Ovary (tissue), 10 donors: ENCODE measurements at places on chromosomes 3 and 15. TPM values are rescaled to one million over a fixed set of nuclear protein-coding genes. Genes with fewer than 3 reads are reported as not detected.

- no peaks in the 10 kb centered on the region for H3K27me3 ChIP-seq
- H3K4me1 ChIP-seq: peaks cover 3% of the 10 kb centered on the region
- no peak overlapping the region for H3K4me3 ChIP-seq
- no peak for DNase-seq
Observed at GRCh38 chr3:197807969-197808587, 17.0 kb downstream of the LRCH3 start.

DNA sequence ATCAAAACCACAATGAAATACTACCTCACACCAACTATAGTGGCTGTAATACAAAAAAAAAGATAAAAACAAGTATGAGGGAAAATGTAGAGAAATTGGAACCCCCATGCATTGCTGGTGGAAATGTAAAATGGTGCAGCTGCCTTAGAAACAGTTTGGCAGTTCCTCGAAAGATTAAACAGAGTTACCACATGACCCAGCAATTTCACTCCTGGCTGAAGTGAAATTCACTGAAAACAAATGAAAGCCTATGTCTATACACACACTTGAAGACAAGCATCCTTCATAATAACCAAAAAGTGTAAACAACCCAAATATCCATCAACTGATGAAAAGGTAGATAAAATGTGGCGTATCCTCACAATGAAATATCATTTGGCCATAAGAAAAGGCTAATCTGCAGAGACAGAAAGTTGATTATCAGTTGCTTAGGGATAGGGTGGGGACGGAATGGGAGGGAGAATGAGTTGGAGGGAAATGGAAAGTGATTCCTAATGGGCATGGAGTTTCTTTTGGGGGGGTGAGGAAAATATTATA, 20.1 kb upstream of the RASA2 start:
- no peak overlapping the region for H3K4me3 ChIP-seq
- no peak overlapping the region for H3K27ac ChIP-seq
- no peaks in the 10 kb centered on the region for H3K36me3 ChIP-seq
- no peaks in the 10 kb centered on the region for H3K4me1 ChIP-seq
- no peak for DNase-seq

DNA sequence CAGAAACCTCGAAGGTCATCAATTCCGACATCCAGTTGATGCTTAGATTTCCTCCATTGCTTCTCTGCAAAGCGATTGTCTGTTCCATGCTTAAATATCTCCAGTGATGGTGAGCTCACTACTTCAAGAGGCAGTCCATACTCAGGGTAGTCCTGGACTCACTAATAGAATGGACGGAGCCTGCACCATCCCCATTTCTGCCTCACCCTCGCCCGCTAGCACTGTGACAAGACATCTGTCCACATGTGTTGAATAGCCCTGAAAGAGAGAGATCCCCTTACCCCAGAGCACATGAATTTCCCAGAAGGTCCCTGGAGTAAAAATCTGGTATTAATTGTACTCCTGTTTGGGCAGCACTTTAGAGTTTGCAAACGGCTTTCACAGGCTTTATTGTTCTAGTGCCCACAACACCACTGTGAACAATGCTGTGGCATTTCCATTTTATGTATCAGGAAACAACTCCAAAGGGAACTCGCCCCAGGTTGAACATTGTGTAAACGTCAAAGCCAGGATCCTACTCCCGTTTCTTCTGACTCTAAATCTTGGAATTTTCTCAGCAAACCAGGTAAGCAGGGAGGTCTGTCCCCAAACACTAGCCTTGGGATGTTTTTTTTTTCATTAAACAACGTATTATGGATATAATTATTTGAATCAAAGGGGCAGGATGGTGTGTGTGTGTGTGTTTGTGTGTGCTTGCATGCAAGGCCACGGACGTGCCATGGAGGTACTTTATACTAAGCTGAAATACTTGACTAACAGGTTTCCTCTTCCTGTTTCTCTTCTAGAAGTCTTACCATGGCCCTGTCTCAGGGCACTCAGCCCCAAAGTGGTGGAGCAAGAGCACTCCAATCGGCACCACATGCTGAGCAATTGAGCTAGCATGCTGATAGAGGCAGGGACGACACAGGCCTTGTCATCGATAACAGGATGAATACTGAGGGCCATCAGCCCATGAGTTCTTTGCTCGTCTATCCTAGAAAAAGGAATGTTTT, 198.3 kb downstream of the OPA1 start:
- no peaks in the 10 kb centered on the region for H3K27me3 ChIP-seq
- no peak overlapping the region for H3K4me3 ChIP-seq
- no peaks in the 10 kb centered on the region for H3K4me1 ChIP-seq
- H3K36me3 ChIP-seq: no peaks in the 10 kb centered on the region
- no peak for DNase-seq

DNA sequence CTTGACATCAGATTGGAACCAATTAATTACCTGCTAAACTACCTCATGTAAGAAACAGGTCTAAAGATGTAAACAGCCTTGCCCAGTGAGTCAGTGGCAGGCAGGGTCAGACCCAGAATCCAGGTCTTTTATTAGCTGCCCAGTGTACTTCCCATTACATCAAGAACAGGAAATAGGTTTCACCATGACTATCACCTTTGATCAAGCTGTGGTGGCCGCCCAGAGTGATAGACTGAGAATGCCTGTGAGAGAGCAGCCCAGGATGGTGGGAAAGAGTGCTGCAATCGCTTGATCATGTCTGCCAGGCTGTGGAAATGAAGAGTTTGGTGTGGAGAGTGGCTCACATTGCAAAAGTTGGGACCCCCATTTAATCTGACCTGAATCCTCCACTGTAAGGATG, 61.3 kb upstream of the PIAS1 start:
- H3K27ac ChIP-seq: no peak overlapping the region
- no peaks in the 10 kb centered on the region for H3K4me1 ChIP-seq
- no peaks in the 10 kb centered on the region for H3K36me3 ChIP-seq
- H3K4me3 ChIP-seq: no peak overlapping the region

GRCh38 chr15:65914386-65914785, 45.1 kb downstream of the RAB11A start:
- H3K27ac ChIP-seq: no peak overlapping the region
- no peak overlapping the region for H3K4me3 ChIP-seq
- no peaks in the 10 kb centered on the region for H3K27me3 ChIP-seq
- peaks cover 8% of the 10 kb centered on the region for H3K4me1 ChIP-seq
- no peaks in the 10 kb centered on the region for H3K36me3 ChIP-seq

DNA sequence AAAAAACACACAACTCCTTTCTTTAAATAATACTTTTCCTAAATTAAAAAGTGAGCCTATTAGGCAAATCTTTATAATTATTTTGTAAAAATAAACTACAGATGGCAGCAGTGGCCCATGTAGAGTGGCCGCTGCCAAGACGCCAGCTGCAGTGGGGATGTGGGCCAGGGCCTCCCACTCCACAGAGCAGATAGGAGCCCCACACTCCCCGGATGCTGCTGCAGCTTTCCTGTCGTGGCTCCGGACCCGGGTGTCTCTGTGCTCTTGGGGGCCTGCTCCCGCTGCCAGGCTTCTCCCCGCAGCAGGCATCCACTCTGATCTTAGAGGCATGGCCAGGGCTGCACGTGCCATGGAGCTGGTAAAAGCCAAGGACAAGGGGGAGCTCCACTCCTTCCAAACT, 67.5 kb downstream of the PROS1 start:
- no peaks in the 10 kb centered on the region for H3K4me1 ChIP-seq
- H3K27me3 ChIP-seq: no peaks in the 10 kb centered on the region
- no peaks in the 10 kb centered on the region for H3K36me3 ChIP-seq
- H3K4me3 ChIP-seq: no peak overlapping the region

DNA sequence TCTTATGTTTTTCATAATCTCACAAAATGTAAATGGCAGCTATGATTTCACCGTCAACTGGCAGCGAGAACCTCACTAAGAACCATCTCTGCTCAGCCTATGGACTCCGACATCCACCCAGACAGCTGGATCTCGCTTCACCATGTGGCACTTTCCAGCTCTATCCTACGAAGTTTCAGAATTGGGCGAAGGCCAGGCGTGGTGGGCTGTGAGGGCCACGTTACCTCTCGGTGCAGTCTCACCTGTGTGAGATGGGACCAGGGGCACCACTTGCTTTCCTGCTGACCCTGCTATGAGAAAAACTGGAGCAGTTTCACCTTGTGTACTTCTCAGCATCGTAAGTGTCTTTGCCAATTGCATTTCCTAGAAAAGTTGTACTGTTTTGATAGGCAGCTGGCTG, 32.3 kb downstream of the CHDH start:
- H3K27ac ChIP-seq: no peak overlapping the region
- H3K27me3 ChIP-seq: no peaks in the 10 kb centered on the region
- no peaks in the 10 kb centered on the region for H3K4me1 ChIP-seq
- DNase-seq: no peak

The HES1 gene
- total RNA-seq: 41.3 TPM

The ASTE1 gene
- total RNA-seq: 8.6 TPM

The OR5H2 gene
- not detected for total RNA-seq

The PRR23E gene
- not detected for total RNA-seq

DNA sequence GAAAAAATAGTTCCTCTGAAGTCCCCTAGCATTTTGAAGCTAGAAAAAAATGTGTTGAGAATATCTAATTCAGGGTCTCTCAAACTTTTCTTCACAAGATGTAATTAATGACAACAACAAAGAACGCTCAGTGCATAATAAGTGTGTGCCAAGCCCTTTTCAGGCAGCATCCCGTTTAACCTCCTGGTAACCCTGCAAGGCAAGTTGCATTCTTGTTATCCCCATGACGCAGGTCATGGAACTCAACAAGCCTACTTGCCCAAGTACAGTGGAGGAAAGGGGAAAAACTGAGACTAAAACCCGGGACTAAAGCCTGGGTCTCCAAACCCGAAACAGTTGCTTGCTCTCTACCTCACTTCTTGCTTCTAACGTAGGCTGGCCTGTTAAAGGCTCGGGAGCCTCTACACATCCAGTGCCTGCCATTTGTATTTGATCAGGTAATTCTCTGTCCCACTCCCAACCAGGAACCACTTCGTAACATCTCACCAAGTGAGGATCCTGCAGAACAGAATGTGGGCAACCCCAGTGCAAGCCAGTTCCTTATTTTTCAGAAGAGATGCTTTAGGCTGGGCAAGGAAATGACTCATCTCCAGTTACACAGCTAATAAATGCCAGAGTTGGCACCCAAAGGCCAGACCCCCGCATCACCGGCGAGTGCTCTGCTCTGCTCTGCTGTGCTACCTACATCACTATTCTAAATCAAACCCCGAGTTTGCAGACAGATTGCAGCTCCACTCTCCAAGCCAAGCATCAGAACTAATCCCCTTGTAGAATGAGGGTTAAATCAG, 28.3 kb downstream of the LMCD1 start:
- no peak overlapping the region for H3K4me3 ChIP-seq
- DNase-seq: no peak
- H3K27ac ChIP-seq: peak overlapping the region; percentile 52
- no peaks in the 10 kb centered on the region for H3K27me3 ChIP-seq

DNA sequence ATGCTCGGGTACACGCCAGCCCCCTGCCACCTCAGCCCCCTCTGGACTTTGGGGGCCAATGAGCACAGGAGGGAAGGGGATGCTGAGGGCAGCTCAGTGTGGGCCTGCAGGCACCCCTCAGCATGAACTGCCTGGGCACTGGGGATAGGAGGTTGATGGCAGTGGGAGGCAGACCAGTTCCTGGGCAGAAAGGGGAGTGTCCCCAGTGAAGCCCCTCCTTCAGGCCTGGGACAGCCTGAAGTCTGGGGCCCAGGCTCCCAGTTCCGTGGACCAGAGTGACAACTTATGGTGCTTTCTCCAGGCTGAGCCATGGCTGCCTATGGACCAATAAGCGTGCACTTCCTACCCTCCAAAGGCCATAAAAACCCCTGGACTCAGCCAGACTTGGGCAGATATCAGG, 63.3 kb upstream of the IMPG2 start:
- H3K27me3 ChIP-seq: no peaks in the 10 kb centered on the region
- DNase-seq: no peak
- H3K27ac ChIP-seq: no peak overlapping the region
- peaks cover 6% of the 10 kb centered on the region for H3K4me1 ChIP-seq
- no peaks in the 10 kb centered on the region for H3K36me3 ChIP-seq

DNA sequence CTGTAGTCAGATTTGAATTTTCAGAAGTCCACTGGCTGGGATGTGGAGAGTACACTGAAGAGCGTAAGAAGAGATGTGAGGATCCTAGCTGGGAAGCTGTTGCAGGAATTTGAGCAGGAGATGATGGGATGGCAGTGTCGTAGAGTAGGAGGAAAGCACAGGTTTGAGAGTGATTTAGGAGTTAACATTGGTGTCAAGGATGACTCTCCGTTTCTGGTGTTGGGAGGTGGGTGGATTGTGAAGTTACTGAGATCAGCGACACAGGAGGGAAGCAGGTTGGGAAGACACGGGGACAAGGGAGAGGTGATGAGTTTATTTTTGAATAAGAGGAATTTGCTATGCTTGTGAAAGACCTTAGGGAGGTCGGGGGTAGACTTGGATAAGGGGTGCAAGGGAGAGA, 434.2 kb upstream of the TPM1 start:
- H3K4me3 ChIP-seq: no peak overlapping the region
- DNase-seq: no peak
- H3K27me3 ChIP-seq: no peaks in the 10 kb centered on the region
- H3K4me1 ChIP-seq: no peaks in the 10 kb centered on the region
- H3K27ac ChIP-seq: no peak overlapping the region
- no peaks in the 10 kb centered on the region for H3K36me3 ChIP-seq

- H3K4me3 ChIP-seq: no peak overlapping the region
- DNase-seq: no peak
- no peaks in the 10 kb centered on the region for H3K36me3 ChIP-seq
- no peaks in the 10 kb centered on the region for H3K27me3 ChIP-seq
- H3K27ac ChIP-seq: no peak overlapping the region
- H3K4me1 ChIP-seq: no peaks in the 10 kb centered on the region
Observed at GRCh38 chr3:154522036-154522602, 92.1 kb upstream of the GPR149 start.

GRCh38 chr3:57787867-57788623, 31.9 kb downstream of the SLMAP start:
- no peaks in the 10 kb centered on the region for H3K36me3 ChIP-seq
- DNase-seq: no peak
- H3K4me3 ChIP-seq: no peak overlapping the region
- no peak overlapping the region for H3K27ac ChIP-seq

DNA sequence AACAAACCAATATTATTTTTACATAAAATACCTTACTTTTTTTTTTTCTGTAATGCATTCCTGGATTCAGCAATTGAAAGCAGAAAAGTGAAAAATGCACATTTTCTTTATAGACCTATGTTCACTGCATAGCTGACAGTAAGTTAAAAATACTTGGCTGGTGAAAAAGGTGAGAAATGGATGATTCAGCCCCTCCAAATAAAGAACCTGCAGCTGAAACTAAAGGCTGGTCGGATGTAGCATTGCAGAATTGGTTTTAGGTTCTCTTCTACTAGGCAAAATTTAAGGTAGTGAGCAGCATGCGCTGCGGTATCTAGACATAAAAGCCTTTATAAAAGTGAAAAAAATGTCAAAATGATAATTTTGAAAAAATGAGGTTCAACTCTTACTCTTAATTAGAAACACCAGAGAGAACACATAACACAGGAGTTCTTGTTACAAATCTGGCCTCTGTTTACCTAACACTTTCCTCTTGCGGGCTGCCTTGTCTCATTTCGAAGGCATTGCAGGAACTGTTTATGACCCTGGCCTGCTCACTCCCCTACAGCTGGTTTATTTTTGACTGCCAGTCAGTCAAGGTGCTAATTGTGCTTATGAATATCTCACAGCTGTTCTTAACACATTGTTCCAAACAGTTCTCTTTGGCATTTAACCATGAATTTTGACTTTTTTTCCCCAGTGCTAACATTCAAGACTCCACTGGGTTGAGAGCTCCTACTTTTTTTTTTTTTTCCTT, 455.4 kb upstream of the TBL1XR1 start:
- no peaks in the 10 kb centered on the region for H3K27me3 ChIP-seq
- H3K27ac ChIP-seq: no peak overlapping the region
- no peaks in the 10 kb centered on the region for H3K36me3 ChIP-seq
- DNase-seq: no peak
- peaks cover 1% of the 10 kb centered on the region for H3K4me1 ChIP-seq

The LSAMP gene
- total RNA-seq: 1.1 TPM
